ENCODE measurements at places on chromosomes 3 and 15. TPM values are rescaled to one million over a fixed set of nuclear protein-coding genes. Genes with fewer than 3 reads are reported as not detected.

Gene NUDT16
- total RNA-seq, result 5.7 TPM

Gene HDAC11
- 4.1 TPM for total RNA-seq

Gene LRRK1
- total RNA-seq, result 0.73 TPM

Gene CATSPER2
- total RNA-seq, result 2.2 TPM

Gene CTDSPL
- 5.3 TPM for total RNA-seq

Gene CPA3
- not detected for total RNA-seq

Gene SLC22A14
- total RNA-seq, result not detected

Gene SLC51A
- total RNA-seq, result not detected

Gene MAGI1
- total RNA-seq, result 0.18 TPM

- DNase-seq, result no peak
- no peaks in the 10 kb centered on the region for H3K27me3 ChIP-seq
- H3K36me3 ChIP-seq, result peaks cover 13% of the 10 kb centered on the region
- no peak overlapping the region for H3K4me3 ChIP-seq
Measured at GRCh38 chr3:66401675-66402491, 98.9 kb downstream of the LRIG1 start.

- no peaks in the 10 kb centered on the region for H3K36me3 ChIP-seq
- no peak overlapping the region for H3K27ac ChIP-seq
- no peaks in the 10 kb centered on the region for H3K4me1 ChIP-seq
- H3K4me3 ChIP-seq, result no peak overlapping the region
- peaks cover 3% of the 10 kb centered on the region for H3K27me3 ChIP-seq
Measured at GRCh38 chr15:69509131-69509530, 56.5 kb downstream of the RPLP1 start.

DNA sequence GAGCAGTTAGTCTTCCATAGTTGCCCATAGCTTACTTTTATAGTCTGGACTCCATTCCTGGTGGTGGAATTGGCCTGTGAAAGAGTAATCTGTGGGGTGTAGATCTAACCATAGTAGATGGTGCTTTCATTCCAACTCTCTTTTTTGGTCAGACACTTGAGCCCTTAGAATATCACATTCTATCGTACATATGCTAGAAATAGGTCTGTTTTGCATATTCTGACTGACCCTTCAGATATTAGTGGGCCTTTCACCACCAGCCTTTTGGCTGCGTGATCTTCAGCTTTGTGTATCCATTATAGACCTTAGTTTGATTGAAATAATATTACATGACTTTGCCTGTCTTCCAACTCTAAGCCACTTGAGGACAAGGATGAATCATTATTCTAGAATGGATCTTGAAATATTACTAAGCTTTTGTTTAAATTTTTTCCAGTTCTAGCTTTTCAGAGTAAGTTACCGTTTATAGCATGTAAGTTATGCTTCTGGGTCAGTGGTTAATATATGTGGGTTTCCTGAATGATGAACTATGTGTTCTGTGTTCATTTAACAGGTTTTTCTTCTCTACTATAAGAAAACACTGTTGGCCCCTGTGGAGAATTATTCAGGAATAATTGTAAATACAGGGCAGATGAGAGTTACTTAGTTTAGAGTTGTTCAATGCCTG lies 8.7 kb downstream of the RAB7A start:
- no peaks in the 10 kb centered on the region for H3K27me3 ChIP-seq
- peaks cover 48% of the 10 kb centered on the region for H3K36me3 ChIP-seq
- H3K27ac ChIP-seq, result peak overlapping the region; percentile 39

GRCh38 chr15:95894407-95894956 lies 436.0 kb upstream of the NR2F2 start:
- no peak overlapping the region for H3K27ac ChIP-seq
- no peaks in the 10 kb centered on the region for H3K4me1 ChIP-seq
- no peaks in the 10 kb centered on the region for H3K36me3 ChIP-seq
- peaks cover 1% of the 10 kb centered on the region for H3K27me3 ChIP-seq
- no peak for DNase-seq

DNA sequence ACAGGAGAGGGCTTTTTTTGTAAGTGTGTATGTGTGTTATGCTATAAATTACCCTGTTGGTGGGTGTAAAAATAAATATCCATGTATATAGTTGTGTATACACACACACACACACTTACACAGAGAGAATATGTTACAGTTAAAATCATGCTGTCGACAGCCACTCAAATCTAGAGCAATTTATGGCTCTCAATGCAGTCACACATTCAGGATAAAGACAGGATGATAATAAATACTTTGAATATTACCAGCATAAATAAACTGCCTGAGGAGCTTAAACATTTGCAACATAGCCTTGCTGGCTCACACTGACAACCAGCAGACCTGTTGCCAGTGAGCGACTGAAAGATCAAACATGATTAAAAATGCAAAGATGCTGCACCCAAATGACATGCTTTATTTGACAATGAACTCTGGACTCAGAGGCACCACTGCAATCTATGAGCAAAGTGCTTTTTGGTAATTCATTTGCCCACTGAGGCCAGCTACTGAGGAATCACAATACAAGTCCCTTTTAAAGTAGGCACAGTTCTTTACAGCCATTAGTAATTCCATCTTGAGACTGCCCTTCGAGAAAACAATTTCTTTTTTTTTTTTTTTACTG lies 458.9 kb downstream of the FHIT start:
- DNase-seq, result no peak
- no peak overlapping the region for H3K4me3 ChIP-seq
- no peaks in the 10 kb centered on the region for H3K36me3 ChIP-seq

- H3K27ac ChIP-seq, result no peak overlapping the region
- H3K4me1 ChIP-seq, result no peaks in the 10 kb centered on the region
- H3K27me3 ChIP-seq, result peaks cover 5% of the 10 kb centered on the region
- no peak for DNase-seq
- H3K36me3 ChIP-seq, result no peaks in the 10 kb centered on the region
Measured at GRCh38 chr3:49591615-49592014, 37.3 kb downstream of the BSN start.

DNA sequence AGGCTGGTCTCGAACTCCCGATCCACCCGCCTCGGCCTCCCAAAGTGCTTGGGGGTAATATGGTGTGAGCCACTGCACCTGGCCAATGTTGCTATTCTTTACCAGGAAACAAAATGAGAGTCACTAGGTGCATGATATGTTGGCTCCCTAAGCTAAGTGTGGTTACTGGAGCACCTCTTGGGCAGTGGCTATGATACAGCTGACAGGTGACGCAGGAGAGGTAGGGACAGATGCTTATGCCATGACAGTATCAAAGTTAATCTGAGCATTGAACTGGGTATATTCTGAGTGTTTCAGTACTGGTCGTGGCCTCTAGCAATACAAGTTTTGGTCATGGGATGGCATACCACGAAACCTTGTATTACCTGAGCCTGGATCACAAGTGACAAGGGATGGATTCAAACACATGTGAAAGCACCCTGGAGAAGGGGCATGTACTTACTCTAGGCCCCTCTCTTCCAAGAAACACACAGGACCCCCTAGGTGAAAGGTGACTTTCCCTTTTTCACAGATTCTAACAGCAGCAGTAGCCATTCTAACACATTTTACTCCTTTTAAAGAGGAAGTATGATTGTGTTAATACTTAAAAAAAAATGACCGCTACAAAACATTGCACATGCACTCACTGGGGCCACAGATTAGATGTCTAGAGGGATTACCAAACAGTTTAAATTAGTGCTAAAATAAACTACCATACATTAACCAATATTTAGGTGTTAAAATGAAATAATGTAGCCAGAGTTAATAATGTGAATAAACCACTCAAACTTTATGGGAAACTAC lies 467.3 kb downstream of the SHQ1 start:
- no peak overlapping the region for H3K27ac ChIP-seq
- no peak overlapping the region for H3K4me3 ChIP-seq
- DNase-seq, result no peak
- H3K36me3 ChIP-seq, result peaks cover 36% of the 10 kb centered on the region
- H3K27me3 ChIP-seq, result no peaks in the 10 kb centered on the region

- no peak overlapping the region for H3K27ac ChIP-seq
- H3K4me1 ChIP-seq, result peaks cover 4% of the 10 kb centered on the region
- H3K27me3 ChIP-seq, result peaks cover 11% of the 10 kb centered on the region
- peak; percentile 6 for DNase-seq
- H3K36me3 ChIP-seq, result no peaks in the 10 kb centered on the region
- no peak overlapping the region for H3K4me3 ChIP-seq
Measured at GRCh38 chr15:29740692-29741311, 81.5 kb downstream of the TJP1 start.

GRCh38 chr15:57519806-57520205 lies 71.9 kb upstream of the MYZAP start:
- H3K27me3 ChIP-seq, result no peaks in the 10 kb centered on the region
- no peak for DNase-seq
- H3K27ac ChIP-seq, result no peak overlapping the region
- no peak overlapping the region for H3K4me3 ChIP-seq
- no peaks in the 10 kb centered on the region for H3K4me1 ChIP-seq

DNA sequence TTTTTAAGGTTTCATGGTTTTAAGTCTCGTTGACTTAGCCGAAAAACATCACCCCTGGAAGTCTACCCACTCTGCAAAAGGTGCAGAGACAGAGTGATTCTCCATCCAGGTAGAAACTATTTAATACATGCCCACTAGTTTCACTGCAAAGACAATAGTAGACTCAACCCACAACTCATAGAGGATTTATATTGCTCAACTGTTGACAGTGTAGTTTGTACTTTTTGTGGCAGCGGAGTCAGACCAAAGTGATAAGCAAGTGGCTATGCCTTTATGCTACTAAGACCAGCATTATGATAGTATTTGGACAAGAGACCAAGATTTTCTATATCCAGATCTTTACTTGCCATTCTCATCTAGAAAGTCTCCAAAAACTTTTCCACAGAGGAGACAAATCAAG lies 98.8 kb upstream of the ZBTB20 start:
- no peak overlapping the region for H3K27ac ChIP-seq
- DNase-seq, result no peak
- peaks cover 2% of the 10 kb centered on the region for H3K36me3 ChIP-seq
- H3K4me3 ChIP-seq, result no peak overlapping the region
- H3K4me1 ChIP-seq, result no peaks in the 10 kb centered on the region

- peak overlapping the region; percentile 76 for H3K27ac ChIP-seq
- DNase-seq, result peak; percentile 16
- H3K4me1 ChIP-seq, result peaks cover 31% of the 10 kb centered on the region
- no peaks in the 10 kb centered on the region for H3K27me3 ChIP-seq
Measured at GRCh38 chr3:170355738-170356595, 1.5 kb upstream of the SKIL start.

GRCh38 chr3:186953011-186953487 lies 22.7 kb downstream of the ST6GAL1 start:
- H3K36me3 ChIP-seq, result peaks cover 62% of the 10 kb centered on the region
- peaks cover 73% of the 10 kb centered on the region for H3K4me1 ChIP-seq
- H3K27ac ChIP-seq, result peak overlapping the region; percentile 81
- no peak for DNase-seq
- H3K4me3 ChIP-seq, result peak overlapping the region; percentile 10

- DNase-seq, result no peak
- H3K36me3 ChIP-seq, result no peaks in the 10 kb centered on the region
- no peak overlapping the region for H3K4me3 ChIP-seq
- H3K27me3 ChIP-seq, result peaks cover 7% of the 10 kb centered on the region
Measured at GRCh38 chr15:71437919-71438318, 322.6 kb downstream of the THSD4 start.

- DNase-seq, result no peak
- peaks cover 21% of the 10 kb centered on the region for H3K36me3 ChIP-seq
- H3K27ac ChIP-seq, result peak overlapping the region; percentile 92
- H3K4me3 ChIP-seq, result no peak overlapping the region
- peaks cover 93% of the 10 kb centered on the region for H3K4me1 ChIP-seq
- H3K27me3 ChIP-seq, result no peaks in the 10 kb centered on the region
Measured at GRCh38 chr15:101207867-101208288, 44.0 kb downstream of the CHSY1 start.

DNA sequence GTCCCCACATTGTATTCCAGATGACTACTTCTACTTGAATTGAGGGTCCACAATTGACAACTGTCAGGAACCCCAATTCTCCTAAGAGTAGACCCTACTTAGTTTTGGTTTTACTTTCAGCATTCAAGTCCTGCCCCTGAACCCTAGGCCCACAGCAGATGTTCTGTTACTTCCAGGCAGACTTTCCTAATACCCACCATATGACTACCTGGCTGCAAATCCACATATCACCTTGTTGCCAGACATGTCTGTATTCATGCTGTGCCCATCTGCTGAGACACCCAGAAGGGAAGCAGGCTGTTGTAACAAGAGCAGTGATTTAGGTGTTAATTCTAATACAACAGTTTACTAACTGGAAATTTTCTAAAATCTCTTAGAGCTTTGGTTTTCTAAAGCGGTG lies 235.1 kb upstream of the CCDC54 start:
- no peak for DNase-seq
- no peak overlapping the region for H3K4me3 ChIP-seq
- no peaks in the 10 kb centered on the region for H3K4me1 ChIP-seq
- peaks cover 17% of the 10 kb centered on the region for H3K27me3 ChIP-seq
- no peak overlapping the region for H3K27ac ChIP-seq

- H3K4me1 ChIP-seq, result peaks cover 17% of the 10 kb centered on the region
- H3K4me3 ChIP-seq, result no peak overlapping the region
- DNase-seq, result no peak
- no peaks in the 10 kb centered on the region for H3K36me3 ChIP-seq
- no peak overlapping the region for H3K27ac ChIP-seq
Measured at GRCh38 chr15:91456921-91457320, 356.9 kb downstream of the SV2B start.

DNA sequence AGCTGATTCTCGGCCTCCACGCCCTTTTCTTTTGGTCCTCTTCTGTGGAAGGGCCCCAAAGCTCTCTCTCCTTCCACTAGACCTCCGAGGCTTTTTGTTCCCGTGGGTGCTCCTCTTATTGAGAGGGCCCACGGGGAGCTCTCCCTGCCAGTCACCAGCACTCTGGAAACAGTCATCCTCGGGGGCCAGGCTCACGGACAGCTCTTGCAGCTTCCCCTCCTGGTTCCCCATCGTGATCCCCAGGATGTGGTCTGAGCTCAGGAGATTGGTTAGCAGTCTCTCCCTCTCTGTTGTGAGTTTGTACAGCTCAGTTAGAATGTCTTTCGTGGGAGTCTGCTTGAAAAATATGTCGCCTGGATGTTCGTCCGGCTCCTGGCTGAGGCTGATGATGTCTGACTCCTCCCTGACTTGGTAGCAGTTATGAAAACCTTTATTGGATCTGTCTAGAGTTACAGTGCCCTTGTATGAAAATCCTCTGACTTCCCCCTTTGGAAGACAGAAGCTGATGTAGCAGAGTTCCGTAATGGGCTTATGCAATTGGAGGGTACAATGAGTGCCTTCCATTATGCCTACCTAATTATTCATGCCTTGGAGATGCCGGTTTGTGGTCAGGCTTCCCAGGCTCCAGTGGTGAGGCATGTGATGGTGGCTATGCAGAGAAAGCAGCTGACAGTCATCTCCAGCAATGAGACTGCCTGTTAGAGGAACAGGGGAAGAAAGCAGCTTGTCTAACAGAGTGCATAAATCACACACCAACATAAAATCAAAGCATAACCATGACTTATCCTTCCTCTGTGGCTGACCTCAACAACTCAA lies 40.0 kb downstream of the FMN1 start:
- H3K4me3 ChIP-seq, result no peak overlapping the region
- H3K36me3 ChIP-seq, result no peaks in the 10 kb centered on the region
- H3K27ac ChIP-seq, result no peak overlapping the region
- DNase-seq, result no peak
- H3K4me1 ChIP-seq, result peaks cover 4% of the 10 kb centered on the region

- H3K36me3 ChIP-seq, result no peaks in the 10 kb centered on the region
- H3K27ac ChIP-seq, result no peak overlapping the region
- H3K4me3 ChIP-seq, result no peak overlapping the region
- no peaks in the 10 kb centered on the region for H3K4me1 ChIP-seq
Measured at GRCh38 chr3:7444886-7445285, 584.0 kb downstream of the GRM7 start.

- no peak overlapping the region for H3K27ac ChIP-seq
- H3K4me3 ChIP-seq, result no peak overlapping the region
- H3K36me3 ChIP-seq, result no peaks in the 10 kb centered on the region
Measured at GRCh38 chr3:77563012-77563411, 523.1 kb downstream of the ROBO2 start.

- DNase-seq, result no peak
- no peaks in the 10 kb centered on the region for H3K36me3 ChIP-seq
- no peaks in the 10 kb centered on the region for H3K4me1 ChIP-seq
- no peak overlapping the region for H3K4me3 ChIP-seq
- no peak overlapping the region for H3K27ac ChIP-seq
- H3K27me3 ChIP-seq, result no peaks in the 10 kb centered on the region
Measured at GRCh38 chr3:24963762-24964625, 464.1 kb upstream of the RARB start.

Data from activated CD4-positive, alpha-beta T cell treated with anti-CD3 and anti-CD28 coated beads for 36 hours (primary cell).